ENCODE measurements at places on chromosomes 16 and 17.

DNA sequence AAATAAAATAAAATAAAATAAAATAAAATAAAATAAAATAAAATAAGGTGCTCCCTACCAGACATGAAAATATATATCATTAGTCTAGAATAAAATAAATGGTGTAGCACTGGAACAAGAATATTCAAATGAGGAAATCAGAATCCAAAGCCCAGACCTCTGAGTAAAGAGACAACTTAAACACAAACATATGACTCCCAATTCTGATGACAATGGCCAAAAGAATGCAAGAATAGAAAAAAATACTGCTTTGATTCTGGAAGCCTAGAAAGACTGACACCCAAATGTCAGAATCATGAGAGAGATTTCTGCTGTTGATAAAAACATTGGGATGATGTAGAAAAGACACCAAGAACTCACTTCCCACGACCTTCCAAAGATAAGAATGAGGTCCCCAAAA lies 27.9 kb downstream of the MYOCD start:
- no peak for DNase-seq

GRCh38 chr17:74012465-74012864 lies 191.0 kb upstream of the RPL38 start:
- no peak for DNase-seq

DNA sequence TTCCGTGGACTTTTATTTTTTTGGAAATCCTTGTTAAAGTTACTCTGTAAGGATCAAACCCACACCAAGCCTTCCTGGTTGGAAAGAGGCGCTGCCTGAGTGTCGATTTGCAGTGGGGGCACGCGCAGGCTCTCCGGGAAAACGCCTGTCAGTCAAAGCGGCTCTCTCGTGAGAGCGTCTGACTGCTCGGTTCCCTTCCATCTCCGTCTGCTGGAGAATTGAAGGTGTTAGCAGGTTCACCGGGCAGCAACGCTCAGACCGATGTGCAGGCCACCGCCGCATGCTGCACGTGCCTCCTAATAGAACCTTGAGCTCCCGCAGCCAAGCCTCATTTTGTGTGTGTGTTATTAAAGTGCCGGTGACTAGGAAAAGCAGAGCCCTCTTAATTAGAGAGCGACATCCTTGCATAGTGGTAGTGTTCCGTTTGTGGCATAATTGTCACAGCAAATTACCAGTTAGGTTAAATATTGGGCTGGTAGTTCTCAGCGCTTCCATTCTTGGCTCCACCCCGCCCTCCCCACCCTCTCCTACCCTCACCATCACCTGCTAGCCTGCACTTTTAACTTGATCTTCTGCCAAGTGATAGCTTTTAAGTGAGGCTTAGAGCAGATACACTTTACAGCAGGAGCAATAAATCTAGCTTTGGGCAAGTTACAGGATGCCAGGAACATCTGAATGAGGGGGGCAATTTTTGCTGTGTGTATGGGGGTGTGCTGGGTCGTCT lies 75.5 kb downstream of the RPA1 start:
- DNase-seq, result peak; percentile 80

GRCh38 chr17:47009759-47010594 lies 30.9 kb upstream of the RPRML start:
- no peak for DNase-seq

GRCh38 chr17:59346876-59347407 lies 15.5 kb downstream of the YPEL2 start:
- DNase-seq, result no peak

- DNase-seq, result no peak
These were observed 63.3 kb downstream of the CYB561 start for GRCh38 chr17:63382826-63383225.

DNA sequence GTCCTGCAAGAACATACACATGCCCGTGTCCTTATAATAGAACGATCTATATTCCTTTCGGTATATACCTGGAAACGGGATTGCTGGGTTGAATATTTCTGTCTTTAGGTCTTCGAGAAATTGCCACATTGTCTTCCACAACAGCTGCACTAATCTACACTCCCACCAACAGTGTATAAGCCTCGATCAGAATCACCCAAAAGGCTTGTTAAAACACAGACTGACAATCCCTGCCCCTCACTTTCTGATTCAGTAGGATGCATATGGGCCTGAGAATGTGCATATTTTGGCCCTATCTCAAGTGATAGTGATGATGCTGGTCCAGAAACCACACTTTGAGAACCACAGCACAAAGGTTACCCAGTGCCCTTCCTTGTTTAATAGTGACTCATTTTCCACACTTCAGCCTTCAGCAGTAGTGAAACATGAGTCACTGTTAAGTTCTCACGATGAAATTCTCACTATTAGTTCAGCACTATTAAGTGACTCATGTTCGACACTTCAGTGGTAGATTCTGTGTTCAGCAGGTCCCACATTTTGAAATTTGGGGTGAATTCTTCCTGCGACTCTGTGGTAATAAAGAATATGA lies 215.6 kb downstream of the GRIN2A start:
- DNase-seq, result no peak

GRCh38 chr16:47043970-47044684 lies 70.7 kb upstream of the DNAJA2 start:
- no peak for DNase-seq

DNA sequence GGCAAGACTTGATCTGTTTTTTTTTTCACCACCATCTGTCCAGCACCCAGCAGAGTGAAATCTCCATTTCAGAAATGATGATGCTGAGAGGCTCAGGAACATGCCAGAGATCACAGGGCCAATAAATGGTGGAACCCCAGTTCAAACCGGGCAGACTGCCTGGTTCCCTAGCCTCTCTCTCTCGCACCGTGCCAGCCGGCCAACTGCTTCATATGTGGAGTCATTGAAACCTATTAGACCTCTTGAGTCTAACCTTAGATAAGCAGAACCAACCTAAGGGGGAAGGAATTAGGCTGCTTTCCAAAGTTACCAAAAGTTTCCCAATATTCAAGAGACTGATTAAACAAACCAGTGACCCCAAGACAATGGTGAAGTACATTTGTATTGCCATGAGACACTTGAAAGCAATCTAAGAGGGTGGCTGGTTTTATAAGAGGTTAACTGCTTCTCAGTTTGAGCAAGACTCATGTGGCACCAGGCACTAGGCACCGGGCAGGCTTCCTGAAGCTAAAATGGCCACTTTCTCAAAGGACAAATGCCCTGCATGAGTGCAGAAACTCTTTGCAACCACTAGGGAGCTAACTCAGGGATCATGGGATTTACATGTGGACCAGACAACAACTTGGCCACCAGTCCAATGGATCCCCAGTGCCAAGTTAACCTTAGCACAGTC lies 18.4 kb downstream of the TOX3 start:
- DNase-seq, result no peak

DNA sequence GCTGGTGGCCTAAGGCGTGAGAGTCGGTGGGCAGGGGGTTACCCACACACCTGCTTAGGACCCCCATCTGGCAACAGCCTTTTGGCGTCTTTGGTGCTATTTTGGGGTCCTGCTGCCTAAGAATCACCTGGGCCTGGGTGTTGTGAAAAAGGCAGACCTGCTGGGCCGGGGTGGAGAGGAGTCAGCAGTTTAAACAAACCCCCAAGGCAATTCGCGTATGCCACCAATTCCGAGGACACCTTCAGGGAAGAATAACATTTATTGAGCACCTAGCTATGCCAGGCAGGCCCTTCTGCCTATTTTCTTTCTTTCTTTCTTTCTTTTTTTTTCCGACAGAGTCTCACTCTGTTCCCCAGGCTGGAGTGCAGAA lies 53.9 kb upstream of the TOB1 start:
- DNase-seq, result no peak
